ENCODE measurements at places on chromosomes 11 and 22.

- DNase-seq, result no peak
Measured at GRCh38 chr11:88104408-88104807, 70.8 kb downstream of the RAB38 start.

GRCh38 chr22:47794851-47795250 lies 1032.4 kb downstream of the TBC1D22A start:
- DNase-seq, result peak; percentile 19

DNA sequence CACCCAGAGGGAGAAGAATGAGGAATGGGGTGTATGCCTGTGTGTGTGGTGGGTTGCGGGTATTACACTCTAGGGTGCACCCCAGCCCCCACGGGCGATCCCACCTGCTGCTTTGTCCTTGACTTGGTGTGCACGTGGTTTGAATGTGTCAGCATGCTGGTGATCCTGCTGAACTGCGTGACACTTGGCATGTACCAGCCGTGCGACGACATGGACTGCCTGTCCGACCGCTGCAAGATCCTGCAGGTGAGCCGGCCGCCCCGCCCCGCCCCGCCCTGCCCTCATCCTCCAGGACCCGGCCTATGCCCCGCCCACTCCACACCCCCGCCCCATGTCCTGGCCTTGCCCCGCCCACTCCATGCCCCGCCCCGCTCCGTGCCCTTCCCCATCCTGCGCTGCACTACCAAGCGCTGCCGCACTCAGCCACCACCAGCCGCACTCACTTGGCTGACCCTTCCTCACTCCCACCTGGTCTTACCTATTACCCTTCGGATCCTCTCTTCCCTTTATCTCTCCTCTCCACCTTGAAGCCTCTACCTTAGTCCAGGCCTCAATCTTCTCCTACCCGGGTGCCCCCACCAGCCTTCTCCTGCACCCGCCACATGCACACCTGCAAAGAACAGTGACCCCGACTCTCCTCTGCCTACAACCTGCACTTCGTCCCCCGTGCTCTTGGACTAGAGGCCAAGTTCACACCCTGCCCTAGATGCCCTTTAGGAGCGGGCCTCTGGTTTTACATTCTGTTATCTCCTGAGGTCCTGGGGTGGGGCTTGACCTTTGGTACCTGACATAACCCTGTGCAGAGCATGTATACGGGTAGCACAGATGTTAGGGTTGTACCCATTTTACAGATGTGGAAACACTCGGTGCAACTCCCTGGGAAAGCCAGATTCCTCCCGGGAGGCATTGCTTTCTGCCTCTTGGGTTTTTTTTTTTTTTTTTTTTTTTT lies 27.7 kb downstream of the CACNA1I start:
- DNase-seq, result peak; percentile 30

- DNase-seq, result no peak
Measured at GRCh38 chr11:44280257-44280656, 29.7 kb downstream of the ALX4 start.

DNA sequence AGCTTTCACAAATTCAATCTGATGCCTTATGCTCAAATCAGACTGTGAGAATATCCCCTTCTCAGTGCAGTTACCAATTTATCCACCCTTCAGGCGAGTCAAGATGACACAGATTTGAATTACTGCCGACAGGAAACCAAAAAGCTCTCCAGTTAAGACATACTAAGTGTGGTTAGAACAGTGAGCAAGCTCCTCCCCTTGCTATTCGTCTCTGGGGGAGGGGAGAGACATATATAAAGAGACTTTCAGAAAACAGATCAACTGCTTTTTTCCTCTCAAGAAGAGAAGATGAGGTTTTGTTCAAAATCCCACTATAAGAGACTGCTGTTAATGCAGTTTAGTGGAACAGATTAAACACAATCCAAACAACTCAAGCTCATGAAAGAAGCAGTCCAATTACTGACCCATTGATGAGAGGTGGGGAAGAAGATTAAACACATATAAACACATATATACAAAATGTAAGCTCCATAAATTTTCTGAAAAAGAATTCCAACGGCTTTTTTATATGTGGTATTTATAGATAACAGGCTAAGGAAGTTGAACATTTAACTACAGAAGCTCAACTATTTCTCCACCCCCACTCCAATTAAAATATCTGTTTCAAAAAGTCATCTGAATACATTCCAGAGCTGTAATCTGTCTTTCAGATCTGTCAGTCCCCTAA lies 102.7 kb downstream of the MRTFA start:
- peak; percentile 6 for DNase-seq

Data from CD8-positive, alpha-beta T cell (primary cell).